ENCODE measurements at places on chromosomes 6 and 20.

DNA sequence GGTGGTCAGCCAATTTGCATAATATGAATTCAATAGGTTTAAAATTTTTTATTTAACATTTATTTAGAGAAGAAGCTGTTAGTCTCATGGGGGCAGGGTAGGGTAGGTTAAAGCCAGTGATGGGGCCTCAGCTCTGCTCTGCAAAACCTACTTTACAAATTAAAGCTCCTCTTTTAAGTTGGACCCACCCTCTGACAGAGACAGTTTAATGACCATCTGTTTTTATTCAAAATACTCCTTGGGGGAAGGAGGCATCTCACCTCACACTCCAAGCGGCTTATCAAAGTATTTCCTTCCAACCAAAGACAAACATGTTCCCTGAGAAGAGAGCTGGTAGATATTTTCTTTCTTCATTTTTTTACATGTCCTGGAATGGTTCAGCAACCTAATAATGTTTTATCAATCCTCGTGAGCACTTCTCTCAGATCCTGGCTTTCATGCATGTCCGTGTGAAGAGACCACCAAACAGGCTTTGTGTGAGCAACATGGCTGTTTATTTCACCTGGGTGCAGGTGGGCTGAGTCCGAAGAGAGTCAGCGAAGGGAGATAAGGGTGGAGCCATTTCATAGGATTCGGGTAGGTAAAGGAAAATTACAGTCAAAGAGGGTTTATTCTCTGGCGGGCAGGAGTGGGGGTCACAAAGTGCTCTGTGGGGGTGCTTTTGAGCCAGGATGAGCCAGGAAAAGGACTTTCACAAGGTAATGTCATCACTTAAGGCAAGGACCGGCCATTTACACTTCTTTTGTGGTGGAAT, 184.7 kb downstream of the GJA1 start:
- no peak for DNase-seq

DNA sequence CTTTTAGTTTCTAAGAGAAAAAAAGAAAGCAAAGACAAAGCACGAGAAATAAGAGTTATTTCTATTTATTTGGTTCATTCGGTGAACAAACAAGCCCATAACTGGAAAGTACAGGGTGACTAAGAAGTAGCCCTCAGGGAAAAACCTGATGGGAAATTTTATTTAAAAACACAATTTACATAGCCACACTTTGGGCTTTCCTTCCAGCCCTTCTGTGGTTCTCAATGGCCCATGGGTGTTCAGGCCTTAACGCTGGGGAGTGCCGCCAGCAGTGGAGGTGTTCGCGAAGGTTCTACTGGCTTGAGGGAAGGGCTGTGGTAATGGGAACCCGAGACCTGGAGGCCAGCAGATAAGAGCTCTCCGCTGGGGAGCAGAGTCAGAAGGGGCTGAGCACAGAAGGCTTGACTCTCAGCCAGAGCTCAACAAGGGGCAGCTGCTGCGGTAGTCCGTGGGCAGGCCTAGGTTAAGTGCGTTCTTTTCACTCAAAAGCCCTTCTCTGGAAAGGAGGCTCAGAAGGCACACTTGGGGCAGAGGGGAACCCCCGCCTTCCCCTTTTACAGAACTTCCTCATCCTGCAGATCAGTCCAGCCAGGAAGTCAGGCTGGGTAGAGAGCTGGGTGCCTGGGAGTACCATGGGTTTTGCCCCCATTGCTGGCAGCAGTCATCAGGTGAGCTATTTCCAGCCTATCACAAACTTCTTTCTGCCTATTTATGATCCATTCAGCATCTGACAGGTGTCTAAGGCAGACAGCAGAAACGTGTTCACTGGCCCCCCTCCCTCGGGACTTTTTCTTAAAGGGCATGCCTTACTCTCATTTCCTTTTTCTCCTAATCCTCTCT, 8.8 kb upstream of the CD83 start:
- no peak for DNase-seq

DNA sequence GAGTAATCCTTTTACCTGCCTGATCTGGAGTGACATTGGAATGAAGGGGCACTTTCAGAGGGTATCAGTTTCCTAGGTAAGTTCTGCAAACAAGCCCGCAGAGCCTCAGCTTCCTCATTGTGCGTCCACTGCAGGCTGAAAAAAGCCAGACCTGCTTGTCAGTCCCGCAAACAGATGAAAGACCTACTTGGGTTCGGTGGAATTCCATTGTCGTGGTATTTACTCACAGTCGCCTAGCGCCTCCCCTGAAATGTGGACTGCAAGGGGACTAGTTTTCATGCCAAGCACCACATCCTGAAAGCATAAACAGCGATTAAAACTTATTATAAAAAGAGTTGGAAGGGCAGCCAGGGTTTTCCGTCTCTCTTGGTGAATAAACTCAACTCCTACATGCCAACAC, 121.5 kb downstream of the PAX1 start:
- no peak for DNase-seq

GRCh38 chr6:37238381-37238780, 19.2 kb upstream of the TBC1D22B start:
- no peak for DNase-seq

DNA sequence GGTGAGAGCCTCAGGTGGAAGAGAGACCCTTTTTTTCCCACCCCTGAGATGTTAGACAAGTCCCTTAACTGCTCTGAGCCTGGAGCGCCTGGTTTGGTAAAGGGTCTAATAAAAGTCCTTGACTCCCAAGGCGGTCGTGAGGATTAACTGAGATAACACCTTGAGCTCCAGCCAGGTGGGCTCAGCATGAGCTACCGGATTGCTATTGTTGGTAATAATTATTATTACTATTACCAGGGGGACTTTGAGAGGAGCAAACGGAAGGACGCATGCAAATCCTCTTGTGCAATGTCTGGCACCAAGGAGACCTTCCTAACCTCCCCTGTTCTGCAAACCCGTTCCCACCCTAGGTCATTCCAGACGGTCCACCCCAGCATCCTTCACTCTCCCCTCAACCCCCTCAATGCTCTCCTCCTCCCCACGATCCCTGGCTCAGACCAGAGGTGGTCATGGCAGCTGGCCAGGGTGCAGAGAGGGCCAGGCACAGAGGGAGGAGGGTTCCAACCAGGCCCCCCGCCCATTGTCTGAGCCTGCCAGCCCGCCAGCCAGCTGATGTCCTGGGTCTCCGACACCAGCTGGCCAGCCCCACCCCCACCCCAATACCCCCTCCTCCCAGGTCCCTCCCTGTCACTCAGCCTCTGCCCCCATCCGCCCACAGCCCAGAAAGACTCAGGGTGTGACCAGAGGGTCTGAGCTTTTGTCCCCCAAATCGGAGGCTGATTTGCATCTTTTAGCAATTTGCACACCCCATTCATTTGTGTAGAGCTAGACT, 14.3 kb upstream of the CBFA2T2 start:
- DNase-seq = no peak

GRCh38 chr6:163415620-163416556, 1.4 kb downstream of the QKI start:
- DNase-seq = peak; percentile 56

- no peak for DNase-seq
These were observed 22.4 kb upstream of the UTRN start for GRCh38 chr6:144262470-144263369.

DNA sequence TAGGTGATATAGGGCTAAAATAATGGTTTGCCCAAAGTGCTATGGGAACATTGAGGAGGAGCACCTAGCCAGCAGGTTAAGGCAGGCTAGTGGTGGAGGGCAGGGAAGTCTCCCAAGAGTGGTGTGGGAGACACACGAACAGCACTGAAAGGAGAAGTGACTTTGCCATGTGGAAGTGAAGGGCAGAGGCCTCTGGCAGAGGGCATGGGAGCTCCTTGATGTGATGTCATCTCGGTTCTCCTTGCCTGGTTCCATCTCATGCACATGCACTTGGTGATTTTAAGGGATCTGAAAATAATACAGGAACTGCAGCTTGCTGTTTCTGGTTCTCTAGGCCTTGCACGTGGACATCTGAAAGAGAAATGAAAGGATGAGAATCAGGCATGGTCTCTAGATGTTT, 4.7 kb upstream of the MAP3K4 start:
- DNase-seq = no peak

DNA sequence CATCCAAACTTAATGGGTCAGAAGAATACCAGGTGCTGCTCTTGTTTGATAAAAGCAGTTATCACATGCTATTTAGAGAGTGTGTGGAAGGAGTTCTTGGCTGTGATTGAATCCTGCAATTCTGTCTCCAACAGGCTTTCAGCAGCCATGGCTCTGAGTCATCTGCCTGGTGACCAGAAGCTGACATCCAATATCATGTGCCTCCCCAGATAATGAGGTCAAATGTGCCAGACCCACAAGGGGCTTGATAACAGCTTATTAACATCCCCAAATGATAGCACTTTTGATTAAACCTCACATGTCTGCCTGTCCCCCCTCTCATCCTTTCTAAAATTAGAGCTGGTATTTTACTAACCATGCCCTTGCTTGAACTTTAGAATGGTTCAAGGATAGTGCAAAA, 175.7 kb upstream of the PLN start:
- peak; percentile 61 for DNase-seq

- DNase-seq = no peak
These were observed 20.6 kb upstream of the LCA5 start for GRCh38 chr6:79557673-79558467.

DNA sequence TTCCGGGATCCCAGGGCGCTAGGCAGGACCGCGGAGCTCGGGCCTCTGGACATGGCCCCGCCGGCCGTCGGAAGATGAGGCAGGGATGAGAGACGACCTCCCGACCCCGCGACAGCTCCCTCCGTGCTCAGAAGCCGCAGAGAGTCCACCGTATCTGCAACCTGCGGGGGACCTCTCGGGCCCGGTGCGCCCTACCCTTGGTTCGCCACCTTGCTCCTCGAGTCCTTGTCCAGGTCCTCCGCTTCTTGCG, 301 bp downstream of the PPP1R3D start:
- DNase-seq = peak; percentile 49

GRCh38 chr20:38649275-38649891, 47.8 kb downstream of the ARHGAP40 start:
- no peak for DNase-seq

GRCh38 chr6:142842418-142843261, 102.3 kb downstream of the HIVEP2 start:
- no peak for DNase-seq

- DNase-seq = peak; percentile 53
These were observed 557 bp upstream of the DYNLRB1 start for GRCh38 chr20:34515484-34516246.

- peak; percentile 74 for DNase-seq
These were observed 91.1 kb upstream of the HIVEP1 start for GRCh38 chr6:11921017-11921438.

- DNase-seq = peak; percentile 44
These were observed 36.8 kb downstream of the NCR2 start for GRCh38 chr6:41371992-41372831.

DNA sequence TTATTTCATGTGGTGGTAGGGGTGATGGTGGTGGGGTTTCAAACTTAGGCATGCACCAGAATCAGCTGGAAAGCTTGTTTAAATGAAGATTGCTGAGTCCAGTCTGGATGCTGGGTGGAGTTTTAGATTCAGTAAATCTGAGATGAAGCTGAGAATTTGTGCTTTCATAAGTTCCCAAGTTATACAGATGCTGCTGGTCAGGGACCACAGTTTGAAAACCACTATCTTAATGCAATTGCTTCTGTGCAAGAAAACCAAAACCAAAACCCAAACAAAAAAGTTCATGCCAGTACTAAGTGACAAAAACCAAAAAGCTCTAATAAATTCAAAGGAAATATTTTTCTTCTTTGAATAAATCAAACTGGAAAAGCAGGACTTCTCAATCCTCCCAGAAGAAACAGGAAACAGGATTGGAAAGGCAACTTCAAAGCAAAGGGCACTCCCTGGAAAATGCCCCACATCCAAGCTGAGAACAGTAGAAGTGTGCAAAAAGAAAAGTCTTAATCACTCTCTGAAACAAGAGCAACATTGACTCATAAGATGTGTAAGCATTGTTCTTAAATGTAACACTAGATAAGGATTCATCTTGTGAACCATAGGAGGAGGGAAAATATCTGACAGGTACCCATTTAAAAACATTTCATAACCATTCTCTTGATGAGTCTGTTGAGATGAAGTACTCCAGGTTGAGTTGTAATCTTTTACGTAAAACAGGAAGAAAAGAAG, 481.5 kb upstream of the HSF2 start:
- no peak for DNase-seq

- no peak for DNase-seq
These were observed 231.0 kb downstream of the SMOC2 start for GRCh38 chr6:168671863-168672546.

- no peak for DNase-seq
These were observed 152.1 kb upstream of the RNF24 start for GRCh38 chr20:4167261-4168021.

- peak; percentile 69 for DNase-seq
These were observed 251.1 kb upstream of the TBX18 start for GRCh38 chr6:85015396-85015990.

DNA sequence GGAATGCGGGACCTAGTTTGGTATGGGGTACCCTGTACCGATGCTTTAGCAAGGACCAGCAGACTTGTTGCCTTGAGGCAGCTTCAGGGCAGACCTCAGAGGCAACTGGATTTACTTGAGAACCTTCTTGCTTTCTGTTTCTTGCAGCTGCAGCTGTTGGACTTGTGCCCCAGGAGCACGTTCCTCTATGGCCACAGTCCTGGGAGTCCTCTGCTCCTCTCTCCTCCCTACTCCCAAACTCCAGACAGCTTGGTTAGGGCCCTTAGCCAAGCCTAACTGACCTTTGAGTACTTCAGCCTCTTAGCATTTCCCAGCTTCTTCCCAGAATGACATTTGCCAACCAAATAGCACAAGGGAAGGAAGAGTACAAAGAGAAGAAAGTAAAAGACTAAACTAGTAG, 34.7 kb downstream of the GHRH start:
- peak; percentile 49 for DNase-seq

DNA sequence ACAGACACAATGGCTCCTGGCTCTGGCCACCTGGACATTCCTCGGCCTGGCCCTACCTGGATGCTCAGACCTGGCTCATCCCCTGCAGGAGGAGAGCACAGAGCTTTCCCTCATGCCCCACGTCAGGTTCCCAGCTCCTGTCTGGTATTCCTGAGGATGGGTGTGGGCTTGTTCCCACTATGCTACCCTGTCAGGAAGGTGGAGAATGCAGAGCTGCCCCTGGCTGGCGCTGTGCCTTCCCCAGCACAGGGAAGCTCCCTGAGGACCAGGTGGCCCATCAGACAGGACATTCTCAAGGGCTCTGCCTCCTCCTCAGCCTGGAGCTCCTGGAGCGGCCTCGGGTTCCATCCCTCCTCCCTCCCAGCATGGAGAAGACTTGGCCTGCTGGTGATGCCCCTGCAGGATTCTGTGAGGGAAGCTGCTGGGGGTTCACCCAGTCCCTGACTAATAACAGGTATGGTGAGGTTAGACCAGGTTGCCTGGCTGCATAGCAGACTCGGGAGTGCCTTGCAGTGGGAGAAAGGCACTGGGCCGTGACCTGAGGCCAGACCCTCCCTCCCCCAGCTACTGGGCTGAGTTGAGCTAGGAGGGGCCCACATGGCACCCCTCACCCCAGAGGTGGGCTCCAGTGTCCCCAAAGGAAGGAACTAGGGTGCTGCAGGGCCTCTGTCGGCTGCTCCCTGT, 156.0 kb upstream of the MLN start:
- DNase-seq = no peak

DNA sequence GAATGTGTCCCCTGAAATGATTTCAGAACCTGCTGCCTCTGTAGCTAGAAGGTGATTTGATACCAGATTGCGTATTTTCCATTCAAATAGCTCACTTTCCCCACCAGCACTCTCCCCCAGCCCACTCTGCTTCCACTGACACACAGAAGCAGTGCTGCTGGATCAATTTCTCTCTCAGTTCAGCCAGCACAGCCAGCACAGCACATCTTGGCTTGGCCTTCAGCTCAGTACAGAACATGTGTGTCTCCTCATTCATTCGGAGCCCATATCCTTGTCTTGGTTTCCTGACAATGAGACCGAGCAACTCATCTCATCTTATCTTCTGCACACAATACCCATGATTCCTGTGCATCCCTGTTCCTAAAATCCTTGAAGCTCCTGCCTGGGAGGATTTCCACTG, 33.8 kb upstream of the CD83 start:
- no peak for DNase-seq

Data from left cardiac atrium (tissue), 4 donors.